ENCODE measurements at places on chromosomes 2 and 18.
A peak's percentile ranks its signal among the peaks of the same experiment; 100 is the strongest.

DNA sequence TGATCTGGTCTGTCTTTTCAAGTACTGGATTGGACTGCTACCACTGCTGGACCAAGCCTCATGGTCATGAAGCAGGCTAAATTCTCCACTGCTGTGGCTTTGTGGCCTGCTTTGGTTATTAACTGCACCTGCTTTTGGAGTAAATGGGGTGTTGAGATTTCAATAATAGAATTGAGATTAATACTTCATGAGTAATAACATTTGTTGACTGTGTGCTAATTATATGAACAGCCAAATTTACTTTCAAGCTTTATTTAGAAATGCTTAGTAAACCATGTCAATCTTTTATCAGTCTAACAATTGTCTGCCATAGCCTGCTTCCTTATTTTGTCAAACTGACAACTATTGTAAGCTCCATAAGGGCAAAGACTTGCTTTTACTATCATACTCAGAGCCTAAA is 27.4 kb upstream of the MTIF2 start:
- no peak for DNase-seq

GRCh38 chr2:173972636-173973035 is 7.5 kb upstream of the SP3 start:
- DNase-seq = no peak

GRCh38 chr2:189751080-189751658 is 11.4 kb downstream of the OSGEPL1 start:
- DNase-seq = peak; percentile 52

DNA sequence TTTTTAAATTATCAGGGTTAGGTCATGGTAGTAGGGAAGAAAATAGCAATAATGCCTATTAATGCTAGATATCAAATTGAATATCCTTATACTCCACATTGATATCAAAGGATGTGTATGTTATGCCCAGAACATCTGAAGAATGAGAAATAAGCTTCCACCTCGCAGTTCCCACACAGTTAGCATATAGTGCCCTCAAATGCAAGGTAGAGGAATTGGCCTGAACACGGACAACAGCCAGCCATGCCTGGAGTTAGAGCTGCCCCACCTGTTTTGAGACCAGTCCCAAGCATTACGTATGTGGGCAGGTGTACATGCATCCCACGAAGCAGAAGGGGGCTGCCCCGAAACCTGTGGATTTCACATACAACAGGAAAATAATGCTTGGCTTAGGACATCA is 79.6 kb downstream of the SUMO1 start:
- DNase-seq = no peak

DNA sequence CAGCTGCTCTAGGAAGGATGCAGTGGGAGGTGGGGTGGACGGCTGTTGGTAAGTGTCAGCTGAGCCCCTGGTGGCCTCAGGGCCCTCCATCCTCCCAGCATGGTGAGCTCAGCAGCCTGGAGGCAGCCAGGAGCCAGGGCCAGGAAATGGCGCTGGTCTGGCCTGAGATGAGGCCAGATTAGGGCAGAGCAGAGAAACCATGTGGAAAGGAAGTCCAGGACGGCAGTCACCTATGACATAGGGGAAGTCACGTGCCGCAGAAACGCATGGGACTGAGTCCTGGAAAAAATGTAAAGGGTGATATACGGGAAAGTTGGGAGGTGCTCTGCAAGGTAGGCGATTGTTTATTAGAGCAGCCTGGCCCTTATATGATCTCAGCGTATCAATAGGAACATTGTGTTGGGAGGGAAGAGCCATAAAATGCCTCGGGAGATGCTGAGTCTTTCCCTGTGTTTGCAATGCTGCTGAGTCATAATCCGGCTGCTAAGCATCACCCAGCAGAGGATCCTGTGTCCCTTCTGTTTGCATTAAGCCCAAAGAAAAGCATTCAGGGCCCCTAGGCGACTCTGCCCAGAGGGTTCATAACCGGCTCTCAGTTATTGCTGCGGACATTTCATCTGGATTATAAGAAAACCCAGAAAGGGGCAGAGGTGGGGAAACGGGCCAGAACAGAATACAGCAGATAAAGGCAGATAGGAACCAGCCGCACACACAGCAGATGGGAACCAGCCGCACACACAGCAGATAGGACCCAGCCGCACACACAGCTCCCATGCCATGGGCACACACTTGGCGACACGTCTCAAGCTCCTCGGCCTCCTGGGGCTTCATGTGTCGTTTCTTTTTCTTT is 30.3 kb upstream of the B3GNT7 start:
- peak; percentile 91 for DNase-seq

DNA sequence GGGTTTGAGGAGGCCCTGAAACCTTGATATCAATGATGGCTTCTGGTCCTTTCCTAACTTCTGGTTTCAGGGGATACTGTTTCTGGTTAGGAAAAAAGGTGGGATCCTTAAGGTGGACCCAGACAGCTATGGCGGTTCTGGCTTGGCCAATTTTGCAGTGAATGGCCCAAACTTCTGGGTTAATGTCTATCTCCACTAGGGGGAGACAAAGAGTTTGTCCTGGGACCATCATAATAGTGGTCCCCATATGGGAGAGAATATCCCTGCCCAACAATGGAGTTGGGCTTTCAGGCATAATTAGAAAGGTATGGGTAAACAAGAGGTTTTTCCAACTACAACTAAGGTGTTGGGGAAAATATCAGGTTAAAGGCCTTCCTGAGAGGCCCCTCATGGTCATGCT is 273.5 kb downstream of the CALCRL start:
- DNase-seq = no peak

- no peak for DNase-seq
Observed at GRCh38 chr2:95276888-95277245, 2.6 kb downstream of the PROM2 start.

- no peak for DNase-seq
Observed at GRCh38 chr2:62343636-62344337, 147.9 kb downstream of the B3GNT2 start.

GRCh38 chr2:24652265-24653182 is 140.7 kb downstream of the PTRHD1 start:
- no peak for DNase-seq

DNA sequence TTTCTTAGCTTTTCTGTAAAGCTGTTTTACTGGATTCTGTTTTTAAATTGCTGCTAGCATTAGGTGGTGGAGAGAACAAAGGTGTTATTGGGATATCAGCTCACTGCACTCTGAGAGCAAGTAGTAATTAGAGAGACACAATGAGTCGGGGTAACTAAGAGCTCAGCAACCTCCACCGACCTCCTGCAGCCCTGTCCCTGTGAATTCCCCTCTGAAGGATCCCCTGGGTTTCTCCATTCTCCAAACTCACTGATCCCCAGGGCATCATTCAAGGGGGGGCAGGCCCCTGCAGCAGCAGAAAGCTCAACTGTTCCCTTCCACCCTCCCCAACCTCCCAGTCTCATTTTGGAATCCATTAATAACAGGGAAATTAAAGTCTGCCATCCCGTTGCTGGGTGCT is 73.0 kb downstream of the MTCL1 start:
- no peak for DNase-seq

DNA sequence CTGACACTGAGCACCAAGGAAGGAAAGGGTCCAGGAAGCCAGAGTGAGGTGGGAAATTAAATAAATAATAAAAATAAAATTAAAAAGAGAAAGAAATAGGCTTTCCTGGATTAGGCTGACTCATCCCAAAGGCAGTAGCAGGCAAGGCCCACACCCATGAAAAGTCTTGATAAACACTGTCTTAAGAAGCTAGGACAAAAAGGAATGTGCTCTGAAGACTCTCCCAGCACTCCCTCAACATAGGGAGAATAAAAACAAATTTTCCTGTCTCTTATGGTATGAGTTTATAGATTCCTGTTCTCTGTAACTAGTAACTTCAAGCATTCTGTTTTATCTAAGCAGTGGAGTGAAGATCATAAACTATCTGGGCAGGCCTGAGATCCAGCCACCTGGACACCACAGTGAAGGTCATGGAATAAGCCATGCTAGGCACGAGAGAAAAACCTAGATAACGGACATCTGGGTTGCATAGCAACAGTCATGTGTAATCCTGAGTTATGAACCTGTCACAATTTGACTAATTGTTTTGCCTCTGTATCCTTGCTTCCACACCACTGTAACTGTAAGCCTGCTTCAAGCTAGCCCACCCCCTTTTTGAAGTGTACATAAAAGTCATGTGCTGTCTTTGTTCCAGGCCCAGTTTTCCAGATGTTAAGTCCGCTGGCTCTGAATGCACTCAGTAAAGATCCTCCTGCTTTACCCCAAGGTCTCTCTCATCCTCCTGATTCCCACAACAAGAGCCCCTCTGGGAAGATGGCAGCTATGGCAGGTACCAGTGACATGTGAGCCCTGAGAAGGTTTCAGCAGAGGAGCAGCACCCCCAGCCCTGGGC is 107.8 kb downstream of the NDUFA10 start:
- no peak for DNase-seq

DNA sequence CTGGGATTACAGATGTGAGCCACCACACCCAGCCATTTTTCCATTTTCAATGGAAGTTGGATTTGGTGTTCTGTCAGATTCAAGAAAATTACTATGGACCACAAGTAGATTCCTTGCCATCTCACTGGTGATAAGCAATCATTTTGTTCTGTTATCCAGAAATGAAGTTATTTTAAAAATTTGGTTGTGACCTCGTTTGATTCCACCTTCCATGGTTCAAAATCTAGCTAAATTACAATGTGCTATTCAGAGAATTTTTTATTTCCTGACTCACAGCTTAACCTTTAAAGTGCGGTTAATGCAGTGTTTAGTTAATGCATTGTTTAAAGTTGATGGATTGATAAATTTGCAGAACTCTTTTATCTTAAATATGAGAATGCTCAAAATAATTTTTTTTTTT is 243.2 kb upstream of the BOD1L2 start:
- DNase-seq = no peak

GRCh38 chr2:33511141-33511540 is 34.7 kb downstream of the RASGRP3 start:
- no peak for DNase-seq

DNA sequence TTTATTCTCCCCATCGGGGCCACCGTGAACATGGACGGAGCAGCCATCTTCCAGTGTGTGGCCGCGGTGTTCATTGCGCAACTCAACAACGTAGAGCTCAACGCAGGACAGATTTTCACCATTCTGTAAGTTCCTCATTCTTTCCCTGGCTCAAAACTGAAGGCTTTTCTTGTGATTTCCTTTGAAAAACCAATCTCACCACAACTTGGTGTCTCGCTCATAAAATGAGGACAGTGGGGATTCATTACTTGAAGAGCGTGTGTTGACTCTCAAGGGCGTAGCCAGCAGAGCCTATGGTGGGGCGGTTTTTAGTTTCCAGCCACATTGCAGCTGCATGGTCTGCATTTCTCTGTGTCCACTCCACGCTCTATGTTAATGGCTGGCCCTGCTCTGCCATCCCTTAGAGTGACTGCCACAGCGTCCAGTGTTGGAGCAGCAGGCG is 29.0 kb downstream of the SLC1A4 start:
- DNase-seq = no peak

DNA sequence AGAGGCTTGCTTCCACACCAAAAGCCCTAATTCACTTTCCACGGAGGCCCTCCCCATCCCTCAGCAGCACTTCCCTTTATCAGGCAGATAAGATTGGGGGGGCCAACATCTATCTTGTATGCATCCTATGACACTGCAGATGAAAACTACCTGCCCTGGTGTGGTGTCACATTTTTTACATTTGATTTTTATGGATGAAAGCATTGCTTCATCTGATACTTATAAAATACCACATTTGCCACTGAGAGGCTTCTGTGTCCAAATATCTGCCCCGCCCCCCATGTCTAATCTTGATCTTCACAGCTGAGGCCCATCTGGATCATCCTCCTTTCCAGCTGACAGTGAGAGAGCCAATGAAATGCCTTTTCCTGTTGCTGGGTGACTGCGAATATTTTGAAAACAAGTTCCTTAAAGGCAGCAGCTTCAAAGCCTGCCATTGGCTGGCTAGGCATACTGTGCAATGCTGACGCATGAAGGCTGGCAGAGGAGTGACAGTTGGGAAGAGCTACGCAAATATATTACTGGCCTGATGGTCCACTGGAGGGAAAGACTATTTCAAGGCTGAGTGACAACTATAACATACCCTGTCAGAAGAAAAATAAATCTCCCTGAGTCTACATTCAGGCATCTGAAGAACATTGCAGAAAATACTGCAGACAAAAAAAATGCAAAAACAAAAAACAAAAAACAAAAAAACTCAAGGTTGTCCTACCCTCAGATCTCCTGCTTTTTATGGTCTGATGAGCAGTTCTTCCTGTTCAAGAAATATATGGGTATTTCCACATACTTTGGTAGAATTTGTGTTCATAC is 318.7 kb downstream of the PDE11A start:
- DNase-seq = no peak

GRCh38 chr18:43866696-43867095 is 589.4 kb upstream of the SYT4 start:
- no peak for DNase-seq

DNA sequence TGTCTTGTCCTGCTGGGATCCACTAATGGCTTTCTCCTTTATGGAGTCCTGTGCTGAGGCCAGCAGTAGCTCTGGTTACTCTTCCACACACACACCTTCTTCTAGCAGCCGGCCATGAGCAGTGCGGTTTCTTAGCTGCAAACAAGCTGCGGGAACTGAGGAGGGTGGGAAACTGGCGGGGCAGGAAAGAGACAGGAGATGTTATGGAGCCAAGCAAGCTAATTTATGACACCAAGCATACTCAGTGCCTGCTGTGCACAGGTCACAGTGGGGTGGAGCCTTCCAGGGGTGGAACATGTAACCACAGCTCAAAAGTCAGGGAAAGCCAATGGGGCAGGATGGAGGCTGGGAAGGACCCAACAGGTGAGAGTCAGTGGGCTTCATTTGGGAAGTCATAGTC is 180.8 kb downstream of the FAM210A start:
- DNase-seq = no peak

- no peak for DNase-seq
Observed at GRCh38 chr18:27500531-27500930, 315.4 kb upstream of the CHST9 start.

- DNase-seq = no peak
Observed at GRCh38 chr18:46866523-46866922, 50.8 kb downstream of the PIAS2 start.

GRCh38 chr18:8011906-8012305 is 444.8 kb downstream of the PTPRM start:
- DNase-seq = no peak

- DNase-seq = no peak
Observed at GRCh38 chr2:172081221-172082022, 3.9 kb upstream of the DLX1 start.

DNA sequence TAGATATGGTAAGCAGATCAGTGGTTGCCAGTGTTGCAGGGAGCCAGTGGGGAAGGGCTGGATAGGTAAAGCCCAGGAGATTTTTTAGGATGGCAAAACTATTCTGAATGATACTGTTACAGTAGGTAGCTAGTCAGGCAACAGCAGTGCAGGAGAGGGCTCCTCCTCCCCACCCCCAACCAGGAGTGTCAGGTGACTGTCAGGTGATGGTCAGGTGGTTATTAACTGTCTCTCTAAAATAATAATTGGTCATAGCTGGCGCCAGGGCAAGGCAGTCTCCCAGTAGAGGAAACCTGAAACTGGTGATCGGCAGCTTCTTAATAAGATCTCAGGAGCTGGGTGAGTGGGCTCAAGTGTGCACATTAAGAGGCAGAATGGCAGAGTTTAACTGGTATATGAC is 201.6 kb upstream of the PARD3B start:
- DNase-seq = no peak
